Caudate nucleus (tissue), 63 donors: ENCODE measurements at places on chromosomes 4 and X.

GRCh38 chrX:32116047-32116446, 1044.2 kb upstream of the FTHL17 start:
- DNase-seq, result no peak

DNA sequence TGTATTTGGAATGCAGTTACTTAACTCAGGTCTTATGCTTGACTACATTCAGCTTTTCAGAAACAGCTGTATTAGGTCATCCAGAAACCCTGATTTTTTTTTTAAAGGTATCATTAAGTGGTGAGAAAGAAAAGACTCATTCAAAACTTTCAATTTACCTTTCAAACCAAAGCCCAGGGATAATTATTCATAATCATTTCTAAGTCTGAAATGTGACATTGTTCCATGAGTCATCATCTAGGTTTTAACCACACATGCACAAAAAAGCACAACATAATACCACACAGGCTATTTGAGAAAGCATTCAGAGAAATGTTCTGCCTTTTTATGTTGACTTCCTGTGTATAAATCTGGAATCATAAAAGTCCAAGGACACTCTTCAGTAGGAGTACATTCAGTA, 288.2 kb downstream of the IL1RAPL2 start:
- DNase-seq, result no peak

DNA sequence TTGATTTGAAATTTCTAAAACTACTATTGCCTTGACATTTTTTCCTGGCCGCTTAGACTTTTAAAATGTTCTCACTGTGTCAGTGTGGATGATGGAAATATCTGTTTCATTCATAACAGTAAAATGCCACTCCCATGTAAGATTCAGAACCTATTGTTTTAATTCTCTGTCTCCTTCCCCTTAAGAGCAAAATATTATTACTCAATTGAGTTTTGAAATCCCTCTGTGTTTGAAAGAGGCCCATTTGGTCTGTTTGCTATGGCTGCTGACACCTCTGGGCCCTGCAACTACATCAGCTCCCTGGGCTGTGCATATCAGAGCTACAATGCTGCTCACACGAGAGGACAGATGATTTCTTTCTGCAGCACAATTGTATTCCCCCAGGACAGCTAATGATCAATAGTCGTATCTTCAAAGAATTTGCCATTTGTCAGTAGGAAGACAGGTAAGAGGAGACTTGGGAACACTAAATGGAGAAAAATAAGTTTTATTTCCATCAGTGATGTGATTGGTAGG, 388.0 kb upstream of the GALNT7 start:
- DNase-seq, result no peak

DNA sequence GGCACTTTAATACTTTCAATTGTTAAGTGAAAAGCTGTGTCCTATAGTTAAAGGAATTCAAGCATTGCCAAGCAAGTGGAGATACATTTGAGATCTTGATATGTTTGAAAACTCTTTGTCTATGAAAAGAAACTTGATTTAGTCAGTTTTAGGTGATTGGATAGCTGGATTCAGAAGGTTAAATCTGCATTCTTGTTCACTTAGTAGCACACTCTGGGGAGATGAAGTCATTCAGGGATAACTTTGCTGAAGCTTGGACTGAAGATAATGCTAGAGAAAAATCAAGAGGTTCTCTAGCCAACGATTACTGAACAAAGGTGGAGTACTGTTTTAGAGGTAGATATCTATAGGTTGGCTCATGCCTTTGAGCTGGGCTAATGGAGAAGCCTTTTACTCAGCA, 90.6 kb downstream of the DCAF8L2 start:
- no peak for DNase-seq

DNA sequence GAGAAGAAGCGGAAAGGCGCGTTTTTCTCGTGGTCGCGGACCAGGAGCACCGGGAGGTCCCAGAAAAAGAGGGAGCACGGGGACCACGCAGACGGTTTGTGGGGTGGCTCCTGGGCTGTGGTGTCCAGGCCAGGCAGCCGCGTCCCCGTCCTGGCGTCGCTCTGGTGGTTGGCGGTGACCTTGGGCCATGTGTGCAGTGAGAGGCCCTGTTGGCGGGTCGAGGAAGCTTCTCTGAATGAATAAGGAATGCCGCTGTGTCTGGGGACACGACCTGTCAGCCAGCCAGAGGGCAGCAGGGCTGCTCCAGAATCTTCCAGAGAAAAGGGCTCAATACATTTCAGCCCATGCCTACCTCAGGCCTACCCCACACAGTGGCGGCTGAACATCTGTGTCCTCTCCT, 24.3 kb upstream of the HGFAC start:
- no peak for DNase-seq

DNA sequence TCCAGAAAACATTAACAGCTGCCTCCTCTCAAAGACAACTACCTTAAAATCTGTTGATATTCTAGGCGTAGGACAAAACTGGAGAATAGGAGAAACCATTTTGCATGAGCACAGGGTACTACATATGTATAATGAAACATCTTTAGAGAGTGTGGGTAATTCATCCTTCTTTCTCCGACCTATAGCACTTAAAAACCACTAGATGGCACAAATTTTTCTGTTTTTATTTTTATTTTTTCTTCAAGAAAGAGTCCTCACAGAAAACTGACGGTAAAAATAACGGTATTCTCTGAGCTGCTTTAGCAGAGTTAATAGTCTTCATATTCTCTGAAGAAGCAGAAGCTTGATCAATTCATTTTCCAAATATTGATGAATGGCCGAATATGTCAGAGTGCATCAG, 14.6 kb downstream of the SMIM31 start:
- DNase-seq, result no peak

DNA sequence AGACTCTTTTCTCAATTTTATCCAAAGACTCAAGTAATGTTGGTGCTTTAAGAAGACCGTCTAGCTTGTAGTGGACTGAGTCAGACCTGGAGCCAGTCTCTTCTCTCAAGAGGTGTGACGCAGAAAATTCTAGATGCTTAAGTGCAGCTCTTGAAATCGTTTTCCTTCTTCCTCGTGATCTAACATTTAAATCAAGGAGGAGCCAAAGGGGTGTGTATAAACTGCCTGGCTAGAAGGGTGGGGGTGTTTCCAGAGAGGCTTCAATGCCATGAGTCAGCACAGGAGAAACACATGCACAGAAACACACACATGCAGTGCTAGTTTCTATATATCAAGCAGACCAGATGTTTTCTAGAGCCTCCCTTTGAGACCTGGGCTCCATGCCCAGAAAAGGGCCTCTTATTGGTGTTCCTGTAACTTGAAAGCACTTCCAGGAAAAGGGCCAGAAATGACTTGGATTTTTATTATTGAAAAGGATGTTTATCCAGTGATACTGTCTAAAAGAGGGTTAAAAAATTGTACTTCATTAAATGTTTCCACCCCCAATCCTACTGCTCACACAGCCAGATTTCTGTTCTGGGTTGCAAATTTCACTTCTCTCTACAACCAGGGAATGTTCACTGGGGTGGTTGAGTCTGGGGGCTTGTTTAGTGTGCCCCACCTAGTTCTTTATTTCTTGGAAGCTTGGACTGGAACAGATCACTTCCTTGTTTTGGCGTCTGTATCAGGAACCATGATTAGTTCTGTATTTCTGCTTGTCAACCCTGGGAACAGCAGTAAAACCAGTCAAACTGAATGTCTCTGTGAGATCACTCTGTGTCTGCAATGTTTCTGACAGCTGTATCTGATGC, at the start of gene CLIC2:
Gene CLIC2 (minus strand): TSS at position 129 of the 851 bp plus-strand sequence. CDS start 187 bp downstream, outside the sequence.
- DNase-seq, result no peak
